ENCODE measurements at places on chromosomes 3 and 15.

DNA sequence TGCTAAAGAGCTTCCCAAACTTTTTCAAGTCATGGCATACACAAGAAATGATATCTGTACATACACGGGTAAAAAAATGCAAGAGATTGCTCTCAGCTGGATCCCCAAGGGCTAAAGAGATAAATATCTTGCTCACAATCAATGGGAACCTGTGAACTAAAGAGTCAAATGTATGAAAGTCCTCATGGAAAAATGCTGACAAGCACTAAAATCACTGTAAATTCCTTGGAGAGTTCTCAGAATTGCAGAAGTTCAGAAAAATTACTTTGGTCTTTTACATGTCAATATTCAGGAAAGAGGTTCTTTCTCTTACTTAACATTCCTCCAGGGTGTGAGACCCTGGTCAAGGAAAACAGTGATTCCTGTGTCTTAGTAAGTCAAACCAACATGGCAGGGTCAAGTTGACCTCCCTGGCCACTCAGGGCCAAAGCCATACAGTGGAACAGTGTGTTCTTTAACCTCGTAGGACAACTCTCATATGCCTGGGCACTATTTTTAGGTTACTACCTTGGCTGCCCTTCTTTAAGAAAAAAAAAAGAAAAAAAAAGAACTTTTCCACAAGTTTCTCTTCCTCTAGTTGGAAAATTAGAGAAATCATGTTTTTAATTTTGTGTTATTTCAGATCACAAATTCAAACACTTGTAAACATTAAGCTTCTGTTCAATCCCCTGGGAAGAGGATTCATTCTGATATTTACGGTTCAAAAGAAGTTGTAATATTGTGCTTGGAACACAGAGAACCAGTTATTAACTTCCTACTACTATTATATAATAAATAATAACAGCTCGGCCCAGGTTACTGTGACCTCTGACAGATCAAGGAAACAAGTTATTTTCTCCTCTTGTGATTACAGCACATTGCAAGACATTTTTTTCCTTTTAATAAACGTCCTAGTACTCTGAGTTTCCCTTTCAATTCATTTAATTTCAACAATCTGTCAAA is 12.5 kb downstream of the SSR3 start:
- no peak for DNase-seq

DNA sequence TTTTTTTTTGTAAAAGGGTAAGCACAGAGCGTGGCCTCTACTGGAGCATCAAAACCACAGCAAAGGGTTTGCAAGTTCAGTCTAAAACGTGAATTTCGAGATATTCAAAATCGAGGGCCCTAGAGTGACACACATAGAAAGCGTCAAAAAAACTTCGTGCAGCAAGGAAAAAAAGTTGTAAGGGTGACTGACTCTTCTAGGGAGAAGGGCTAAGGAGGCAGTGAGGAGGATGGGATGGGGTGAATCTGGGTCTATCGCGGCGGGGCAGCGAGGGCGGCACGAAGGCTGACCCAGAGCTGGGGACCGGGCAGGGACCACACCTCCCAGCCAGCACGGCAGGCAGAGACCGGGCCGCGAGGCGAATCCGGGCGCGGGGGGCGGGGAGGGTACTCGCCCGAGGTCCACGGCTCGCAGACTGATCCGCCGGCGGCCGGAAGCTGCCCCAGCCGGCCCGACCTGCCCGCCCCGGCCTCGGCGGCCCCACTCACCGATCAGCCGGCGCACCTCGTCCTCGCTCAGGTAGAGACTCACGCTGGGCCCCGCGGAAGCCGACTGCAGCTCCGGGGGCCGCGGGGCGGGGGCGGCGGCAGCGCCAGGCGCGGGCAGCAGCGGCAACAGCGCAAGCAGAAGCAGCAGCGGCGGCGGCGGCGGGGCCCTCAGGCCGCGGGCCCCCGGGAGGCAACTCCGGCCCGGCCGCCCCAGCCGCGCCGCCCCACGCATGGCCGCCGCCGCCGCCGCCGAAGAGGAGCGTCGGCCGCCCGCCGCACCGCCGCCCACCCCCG is 533 bp downstream of the RYK start:
- peak; percentile 40 for DNase-seq

GRCh38 chr3:169659096-169659819 is 4.3 kb downstream of the MECOM start:
- DNase-seq, result no peak

- no peak for DNase-seq
Measured at GRCh38 chr3:35078780-35079179, 560.5 kb upstream of the ARPP21 start.

DNA sequence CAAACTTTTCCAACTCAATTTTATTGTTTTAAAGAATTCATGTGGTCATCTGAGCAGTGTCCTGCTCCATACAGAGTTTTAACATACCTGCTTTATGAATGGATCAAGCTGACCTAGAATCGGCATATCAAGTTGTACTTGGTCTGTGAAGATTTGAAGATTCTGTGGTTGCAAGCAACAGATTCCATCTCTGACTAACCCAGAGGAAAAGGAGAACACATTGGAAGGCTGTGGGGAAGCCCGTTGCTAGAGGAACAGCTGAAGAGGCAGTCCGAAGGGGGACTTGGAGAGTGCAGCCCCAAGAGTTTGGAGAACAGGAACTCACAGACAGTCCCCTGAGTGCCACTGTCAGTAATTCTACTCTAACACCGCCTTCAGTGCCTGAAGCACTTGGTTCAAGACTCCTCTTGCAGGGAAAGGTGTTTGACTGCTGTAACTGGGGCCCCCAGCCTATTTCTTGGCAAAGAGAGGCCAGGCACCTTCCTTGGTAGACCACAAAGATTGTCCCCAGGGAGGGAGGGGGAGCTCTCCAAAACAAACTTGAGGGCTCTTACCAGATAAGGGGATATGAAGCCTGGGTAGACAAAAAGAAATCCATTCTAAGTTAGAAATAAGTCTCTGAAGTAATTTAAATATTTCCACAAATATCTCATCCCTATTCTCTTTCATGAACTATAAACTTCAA is 88.8 kb downstream of the LARS2 start:
- no peak for DNase-seq

- DNase-seq, result no peak
Measured at GRCh38 chr3:73739791-73740453, 115.2 kb upstream of the PDZRN3 start.

DNA sequence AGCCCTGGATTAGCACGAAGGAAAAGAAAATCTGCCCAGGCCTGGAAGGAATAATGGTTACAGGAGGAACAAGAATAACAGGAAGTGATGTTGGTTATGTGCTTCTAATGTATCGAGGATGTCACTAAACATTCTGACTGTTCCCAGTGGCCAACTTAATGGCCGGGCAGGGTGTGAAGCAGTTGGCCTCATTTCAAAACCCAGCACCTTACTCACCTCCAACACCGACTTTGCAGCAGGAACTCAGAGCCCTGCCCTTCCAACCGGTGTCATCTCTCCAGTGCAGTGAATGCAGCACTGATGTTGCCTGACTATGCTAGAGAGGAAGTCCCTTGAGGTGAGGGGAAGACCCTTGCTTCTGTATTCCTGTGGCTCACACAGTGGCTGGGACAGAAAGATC is 162.4 kb upstream of the LRTM1 start:
- DNase-seq, result no peak

DNA sequence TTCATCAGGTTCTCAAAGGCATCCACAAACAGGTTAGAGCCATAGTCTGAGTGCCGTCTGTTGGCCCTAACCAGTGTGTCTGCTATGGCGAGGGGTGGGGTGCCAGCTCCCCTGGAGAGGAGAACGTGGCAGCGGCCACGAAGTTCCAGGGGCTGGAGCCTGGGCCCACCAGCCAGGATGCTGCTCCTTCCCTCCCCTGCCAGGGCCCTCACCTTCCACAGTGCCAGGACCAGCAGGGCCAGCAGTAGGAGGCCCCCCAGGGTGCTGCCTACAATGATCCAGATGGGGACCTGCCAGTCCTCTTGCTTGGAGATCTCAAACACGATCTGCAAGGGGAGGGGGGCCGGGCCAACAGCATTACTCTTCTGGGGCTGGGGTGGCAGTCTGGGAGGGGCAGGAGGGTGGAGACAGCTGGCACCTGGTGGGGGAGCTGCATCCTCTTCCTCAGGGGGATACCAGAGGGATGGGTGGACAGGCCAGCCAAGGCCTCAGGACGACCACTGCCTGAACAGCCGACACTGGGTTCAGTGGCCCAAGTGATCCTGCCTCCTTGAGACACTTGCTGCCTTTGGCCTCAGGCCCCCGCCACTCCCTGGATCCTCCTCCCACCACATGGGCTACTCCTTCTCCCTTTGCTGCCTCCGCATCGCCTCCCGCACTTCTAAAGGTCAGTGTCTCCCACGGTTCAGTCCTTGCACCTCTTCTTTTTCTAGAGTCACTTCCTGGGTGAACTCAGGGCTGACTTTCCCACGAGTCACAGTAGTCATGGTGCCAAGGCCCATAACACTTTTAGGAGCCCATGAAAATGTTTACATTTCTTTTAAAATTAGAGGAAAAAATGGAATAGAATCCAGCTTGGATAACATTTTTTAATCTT is 26.3 kb downstream of the FEM1B start:
- DNase-seq, result no peak

GRCh38 chr3:123840961-123841360 is 43.2 kb downstream of the MYLK start:
- no peak for DNase-seq

GRCh38 chr3:183377307-183377959 is 51.0 kb downstream of the MCF2L2 start:
- DNase-seq, result peak; percentile 40

GRCh38 chr3:79097964-79098660 is 669.7 kb downstream of the ROBO1 start:
- DNase-seq, result no peak

DNA sequence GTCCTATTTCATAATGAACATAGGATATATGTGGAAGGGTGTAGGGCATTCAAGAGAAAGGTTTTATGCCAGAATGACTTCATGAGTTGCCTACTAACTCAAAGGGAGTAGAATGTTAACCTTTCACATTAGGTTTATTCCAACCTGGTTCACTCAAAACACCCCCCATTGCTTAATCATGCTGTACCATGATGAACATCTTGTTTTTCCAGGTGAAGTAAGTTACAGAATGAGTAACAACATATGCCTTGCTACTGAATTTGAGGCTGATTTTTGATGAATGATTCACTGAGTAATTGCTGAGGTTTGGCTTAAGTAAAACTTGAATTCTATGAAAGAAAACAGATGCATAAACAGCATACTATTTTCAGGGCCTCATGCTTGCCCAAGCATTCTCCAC is 5.9 kb upstream of the CLDN16 start:
- no peak for DNase-seq

DNA sequence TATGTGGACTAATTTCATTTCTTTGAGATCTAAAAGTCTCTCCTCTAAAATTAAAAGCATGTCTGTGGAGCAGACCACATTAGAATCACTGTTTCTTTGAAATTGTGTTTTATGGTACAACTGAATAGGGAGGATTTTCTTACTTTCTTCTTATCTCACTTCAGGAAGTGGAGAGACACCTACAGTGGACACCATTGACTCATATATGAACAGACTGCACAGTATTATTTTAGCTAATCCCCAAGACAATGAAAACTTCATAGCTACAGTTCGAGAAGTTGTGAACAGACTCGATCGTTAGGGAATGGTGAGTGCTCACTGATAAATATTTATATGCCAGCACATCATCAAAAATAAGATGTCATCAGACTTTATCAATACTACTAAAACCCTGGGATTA is 58.3 kb downstream of the HMG20A start:
- DNase-seq, result no peak

DNA sequence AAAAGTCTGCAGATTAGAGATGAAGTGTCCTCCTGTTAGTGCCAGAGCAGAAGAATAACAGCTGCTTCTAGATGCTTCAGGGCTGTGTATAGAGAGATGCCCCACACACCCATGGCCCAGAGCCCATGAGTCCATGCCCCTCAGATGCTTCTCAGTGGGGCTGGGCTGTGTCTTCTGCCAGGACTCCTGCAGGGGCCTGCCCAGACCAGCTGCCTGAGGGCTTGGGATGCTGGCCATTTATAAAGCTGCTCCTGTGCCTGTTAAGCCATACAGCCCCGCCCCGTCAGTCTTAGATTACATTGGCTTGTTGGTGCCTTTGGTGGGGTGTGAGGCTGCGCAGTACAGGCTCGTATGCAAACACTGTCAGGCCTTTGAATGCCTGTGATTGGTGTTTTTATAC is 318.0 kb upstream of the CTDSPL start:
- no peak for DNase-seq

GRCh38 chr3:104510131-104510849 is 856.4 kb upstream of the ALCAM start:
- no peak for DNase-seq

DNA sequence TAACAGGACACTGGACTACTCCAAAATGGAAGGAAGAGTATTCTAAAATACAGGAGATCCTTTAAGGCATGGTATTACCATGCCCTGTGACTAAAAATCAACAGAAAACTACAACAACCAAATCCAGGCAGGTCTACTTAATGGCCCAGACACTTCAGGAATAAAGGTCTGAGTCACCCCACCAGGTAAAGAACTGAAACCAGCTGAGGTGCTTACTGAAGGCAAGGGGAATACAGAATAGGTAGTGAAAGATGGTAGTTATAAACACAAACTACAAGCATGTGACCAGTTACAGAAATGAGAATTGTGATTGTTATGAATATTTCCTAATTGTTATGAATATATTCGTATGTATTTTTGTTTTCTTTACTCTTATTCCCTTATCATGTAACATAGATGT is 13.4 kb downstream of the IFT57 start:
- DNase-seq, result peak; percentile 17

- DNase-seq, result no peak
Measured at GRCh38 chr3:29601861-29602585, 321.2 kb downstream of the RBMS3 start.

- DNase-seq, result no peak
Measured at GRCh38 chr3:186456731-186457191, 87.4 kb downstream of the CRYGS start.

DNA sequence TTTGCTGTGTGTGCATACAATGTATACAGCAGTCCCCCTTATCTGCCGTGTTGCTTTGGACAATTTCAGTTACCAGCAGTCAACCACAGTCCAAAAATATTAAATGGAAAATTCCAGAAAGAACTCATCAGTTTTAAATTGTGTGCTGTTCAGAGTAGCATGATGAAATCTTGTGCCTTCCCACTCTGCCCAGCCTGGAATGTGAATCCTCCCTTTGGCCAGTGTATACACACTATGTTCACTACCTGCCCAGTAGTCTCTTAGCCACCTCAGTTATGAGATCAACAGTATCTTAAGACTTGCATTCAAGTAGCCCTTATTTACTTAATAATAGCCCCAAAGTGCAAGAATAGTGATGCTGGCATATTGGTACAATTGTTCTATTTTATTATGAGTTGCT is 133.6 kb upstream of the ABHD17C start:
- no peak for DNase-seq

DNA sequence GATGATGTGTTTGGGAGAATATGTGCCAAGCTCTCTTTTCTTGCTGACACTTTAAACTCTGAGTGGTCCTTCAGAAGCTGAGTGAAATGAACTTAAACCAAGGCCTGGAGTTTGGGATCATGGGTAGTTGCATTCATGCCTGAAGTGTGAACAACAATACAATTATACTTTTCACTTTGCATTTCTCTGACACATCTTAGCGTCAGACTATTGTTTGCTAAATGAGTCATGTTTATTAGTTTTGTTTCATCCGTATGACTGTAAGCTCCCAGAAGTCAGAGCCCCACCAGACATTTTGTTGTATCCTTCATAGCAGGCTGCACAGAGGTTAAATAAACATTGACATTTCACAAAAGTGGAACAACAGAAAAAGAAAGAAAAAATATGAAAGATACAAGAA is 542.6 kb downstream of the TUSC7 start:
- no peak for DNase-seq

Measured in stimulated activated naive B cell treated with anti-CD40 and anti-IgM and Interleukin-4, amounts not matched to agents 10 μg/mL and 1 μg/mL and 100 μg/mL, for 72 hours (primary cell).